ENCODE measurements at places on chromosomes 16 and 17.

GRCh38 chr17:21282231-21282630 lies 2.3 kb upstream of the MAP2K3 start:
- no peak for DNase-seq

- no peak for DNase-seq
Measured at GRCh38 chr17:12388226-12388625, 277.5 kb upstream of the MYOCD start.

DNA sequence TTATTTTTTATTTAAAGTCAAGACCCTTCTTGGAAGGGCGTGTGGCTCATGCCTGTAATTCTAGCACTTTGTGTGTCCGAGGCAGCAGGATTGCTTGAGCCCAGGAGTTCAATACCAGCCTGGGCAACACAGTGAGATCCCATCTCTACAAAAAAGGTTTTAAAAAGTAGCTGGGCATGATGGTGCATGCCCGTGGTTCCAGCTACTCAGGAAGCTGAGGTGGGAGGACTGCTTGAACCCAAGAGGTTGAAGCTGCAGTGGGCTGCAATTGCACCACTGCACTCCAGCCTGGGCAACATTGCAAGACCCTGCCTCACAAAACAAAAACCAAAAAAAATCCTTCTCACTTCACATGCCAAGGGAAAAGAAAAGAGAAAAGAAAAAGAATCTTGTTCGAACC lies 29.6 kb downstream of the MINK1 start:
- no peak for DNase-seq

DNA sequence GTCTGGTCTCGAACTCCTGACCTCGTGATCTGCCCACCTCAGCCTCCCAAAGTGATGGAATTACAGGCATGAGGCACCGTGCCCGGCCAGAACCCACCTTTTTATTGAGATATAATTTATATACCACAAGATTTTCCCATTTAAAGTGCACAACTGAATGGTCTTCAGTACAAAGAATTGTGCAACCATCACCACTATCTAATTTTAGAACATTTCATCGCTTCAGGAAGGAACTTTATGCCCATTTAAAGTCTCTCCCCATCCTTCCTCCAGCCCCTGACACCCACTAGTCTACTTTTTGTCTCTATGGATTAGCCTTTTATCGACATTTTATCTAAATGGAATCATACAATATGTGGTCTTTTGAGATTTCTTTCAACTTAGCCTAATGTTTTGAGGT lies 25.4 kb upstream of the HELZ start:
- DNase-seq: no peak

DNA sequence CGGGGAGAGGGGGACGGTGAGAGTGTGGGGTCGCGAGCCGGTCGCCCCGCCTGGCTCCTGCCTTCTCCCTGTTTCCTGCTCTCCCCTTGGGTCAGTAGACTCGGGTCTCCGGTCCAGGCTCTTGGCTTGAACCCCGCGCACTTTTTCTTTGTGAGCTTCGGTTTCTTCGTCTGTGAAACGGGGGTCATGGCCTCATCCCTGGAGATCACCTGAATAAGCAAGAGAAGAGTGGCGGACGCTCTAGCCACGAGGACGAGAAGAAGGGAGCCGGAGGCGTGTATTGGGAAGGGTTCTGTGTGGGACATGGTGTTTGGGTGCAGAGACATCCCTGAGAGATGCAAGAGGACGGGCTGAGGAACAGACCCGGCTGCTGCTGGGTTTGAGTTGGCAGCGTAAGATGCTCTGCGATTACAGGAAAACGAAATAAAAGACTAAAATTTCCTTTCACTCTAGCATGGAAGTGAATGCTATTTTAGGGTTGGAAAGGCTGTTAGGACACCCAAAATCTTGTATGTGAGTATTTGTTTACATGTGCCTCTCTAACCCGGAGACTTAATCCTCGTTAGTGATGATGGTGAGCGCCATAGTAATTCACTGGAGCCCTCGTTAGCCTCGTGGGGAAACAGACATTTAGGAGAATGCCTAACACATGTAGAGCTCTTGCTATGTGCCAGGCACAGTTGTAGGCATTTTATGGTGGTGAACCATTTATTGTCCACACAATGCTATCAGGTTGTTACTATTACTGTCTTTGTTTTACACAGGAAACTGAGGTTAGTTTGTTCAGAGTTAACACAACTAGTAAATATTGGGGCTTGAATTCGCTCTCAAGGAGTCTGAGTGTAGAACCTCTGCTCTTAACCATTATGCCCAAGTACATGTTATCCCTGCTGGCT lies 646 bp downstream of the KIF22 start:
- DNase-seq: no peak

GRCh38 chr16:10566613-10567012 lies 13.8 kb downstream of the EMP2 start:
- no peak for DNase-seq

DNA sequence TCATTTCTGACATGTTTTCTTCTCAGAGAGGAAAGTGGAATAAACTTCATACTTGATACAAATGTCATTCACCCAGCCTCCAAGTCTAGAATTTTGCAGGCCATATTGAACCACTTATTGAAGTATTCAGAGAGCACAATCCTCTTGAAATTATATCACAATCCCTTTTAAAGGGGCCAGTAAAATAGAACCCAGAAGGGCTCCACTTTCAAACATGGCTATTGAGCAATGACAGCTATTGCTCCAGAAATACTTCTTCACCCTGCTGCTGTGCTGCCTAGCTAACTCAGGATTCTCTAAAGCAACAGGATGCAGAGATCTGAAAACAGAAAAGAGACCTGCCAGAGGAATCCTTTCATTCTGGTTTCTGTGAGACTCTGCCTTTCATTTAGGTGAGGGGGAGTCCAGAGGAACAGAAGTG lies 275.0 kb upstream of the CDH5 start:
- DNase-seq: no peak

- DNase-seq: no peak
Measured at GRCh38 chr17:43857957-43858600, 11.1 kb downstream of the CD300LG start.

DNA sequence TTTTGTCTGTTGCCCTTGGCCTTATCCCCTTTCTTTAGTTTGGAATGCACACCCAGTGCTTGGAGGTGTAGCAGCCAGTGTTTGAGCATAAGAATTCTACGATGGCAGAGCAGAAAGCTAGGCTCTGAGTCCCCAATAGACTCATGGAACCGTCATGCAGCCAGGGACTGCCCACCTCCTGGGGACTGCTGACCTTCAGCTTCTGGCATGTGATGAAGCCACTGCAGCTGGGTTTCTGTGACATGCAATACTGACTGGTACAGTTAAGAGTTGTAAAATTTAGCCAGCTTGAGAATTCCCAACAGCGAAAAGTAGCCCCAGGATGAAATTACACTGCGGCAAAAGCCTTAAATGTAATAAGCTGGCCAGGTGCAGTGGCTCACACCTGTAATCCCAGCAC lies 9.0 kb upstream of the MAP3K14 start:
- DNase-seq: no peak

DNA sequence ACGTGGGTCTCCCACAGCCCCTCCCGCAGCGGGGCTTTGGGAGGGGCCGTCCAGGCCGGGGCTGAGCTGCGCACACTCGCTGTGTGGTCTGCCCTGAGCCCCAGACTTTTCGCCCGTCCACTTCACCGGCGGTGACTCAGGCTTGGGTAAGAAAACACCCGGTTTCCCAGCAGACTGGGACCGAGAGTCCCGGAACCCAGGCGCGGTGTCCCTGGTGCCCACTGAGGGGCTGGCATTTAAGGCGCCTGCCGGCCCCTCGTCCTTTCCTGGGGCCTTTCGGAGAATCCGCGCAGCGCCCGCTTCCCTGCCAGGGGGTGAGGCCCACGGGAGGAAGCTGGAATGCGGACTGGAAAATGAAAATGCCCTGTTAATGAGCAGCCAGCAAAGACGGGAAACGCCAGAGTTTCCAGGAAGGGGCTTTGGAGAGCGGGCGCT lies 100.3 kb downstream of the C16orf95 start:
- no peak for DNase-seq

- no peak for DNase-seq
Measured at GRCh38 chr16:82033006-82033405, 2.0 kb upstream of the HSD17B2 start.

GRCh38 chr17:45171338-45172231 lies 9.9 kb downstream of the HEXIM2 start:
- DNase-seq: no peak

- no peak for DNase-seq
Measured at GRCh38 chr16:72240466-72240865, 68.5 kb upstream of the PMFBP1 start.

- no peak for DNase-seq
Measured at GRCh38 chr16:86424398-86424797, 85.9 kb upstream of the FOXF1 start.

- DNase-seq: no peak
Measured at GRCh38 chr17:39618246-39618913, 8.4 kb upstream of the PPP1R1B start.

DNA sequence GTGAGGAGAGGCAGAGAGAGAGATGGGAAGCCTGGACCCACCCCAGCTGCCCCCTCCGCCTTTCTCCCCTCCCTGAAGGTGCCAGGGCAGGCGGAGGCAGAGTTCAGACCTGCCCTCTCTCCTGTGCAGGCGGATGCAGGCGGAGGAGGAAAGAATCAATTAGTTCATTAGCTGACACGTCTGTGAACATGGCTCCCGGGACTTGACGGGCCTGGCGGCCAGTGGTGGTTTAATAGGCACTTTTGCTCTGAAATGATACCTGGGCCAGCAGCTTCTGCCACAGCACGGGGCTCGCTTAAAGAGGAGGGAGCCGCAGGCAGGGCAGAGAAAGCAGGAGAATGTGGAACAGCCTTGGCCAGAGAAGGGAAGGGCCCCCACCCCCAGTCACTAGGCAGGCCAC lies 98.1 kb downstream of the SDK2 start:
- no peak for DNase-seq

DNA sequence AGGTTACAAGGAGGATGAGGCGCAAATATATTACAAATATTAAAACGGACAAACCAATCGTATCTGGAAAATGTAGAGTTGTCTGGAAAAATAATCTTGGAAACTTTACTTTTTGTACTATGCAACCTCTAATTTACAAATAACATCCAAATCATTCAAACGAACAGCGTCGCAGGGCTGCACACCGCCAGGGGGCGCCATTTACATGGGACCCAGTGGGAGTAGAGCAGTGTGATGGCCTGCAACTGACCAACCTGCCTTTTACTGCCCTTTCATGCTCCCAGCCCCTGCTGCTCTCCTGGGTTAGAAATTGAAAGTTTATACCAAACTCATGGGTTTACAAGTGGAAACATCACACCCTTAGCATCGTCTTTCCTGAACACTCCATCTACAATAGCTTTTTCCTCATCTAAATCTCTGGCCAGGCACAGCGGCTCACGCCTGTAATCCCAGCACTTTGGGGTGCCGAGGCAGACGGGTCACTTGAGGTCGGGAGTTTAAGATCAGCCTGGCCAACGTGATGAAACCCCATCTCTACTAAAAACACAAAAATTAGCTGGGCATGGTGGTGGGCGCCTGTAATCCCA lies 10.0 kb downstream of the PITPNC1 start:
- DNase-seq: peak; percentile 55

DNA sequence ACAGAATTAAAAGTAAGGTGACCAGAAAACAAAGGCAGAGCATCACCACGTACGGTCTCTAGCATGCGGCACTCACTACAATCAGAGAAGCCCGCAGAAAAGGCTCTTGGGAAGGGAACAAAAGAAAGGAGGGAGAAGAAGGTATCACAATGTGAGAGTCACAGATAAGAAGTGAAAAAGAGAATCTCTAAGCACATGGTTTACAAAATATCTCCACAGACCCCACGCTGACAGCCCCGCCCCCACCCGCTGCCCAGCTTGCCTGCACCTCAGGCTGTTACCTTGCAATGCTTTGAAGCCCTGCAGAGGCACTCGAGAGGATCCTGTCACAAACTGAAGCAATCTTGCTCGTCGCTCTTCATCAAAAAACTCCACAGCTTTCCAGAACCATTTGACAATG lies 40.5 kb downstream of the CEP95 start:
- DNase-seq: no peak

- no peak for DNase-seq
Measured at GRCh38 chr16:30046178-30046577, 15.1 kb upstream of the TLCD3B start.

DNA sequence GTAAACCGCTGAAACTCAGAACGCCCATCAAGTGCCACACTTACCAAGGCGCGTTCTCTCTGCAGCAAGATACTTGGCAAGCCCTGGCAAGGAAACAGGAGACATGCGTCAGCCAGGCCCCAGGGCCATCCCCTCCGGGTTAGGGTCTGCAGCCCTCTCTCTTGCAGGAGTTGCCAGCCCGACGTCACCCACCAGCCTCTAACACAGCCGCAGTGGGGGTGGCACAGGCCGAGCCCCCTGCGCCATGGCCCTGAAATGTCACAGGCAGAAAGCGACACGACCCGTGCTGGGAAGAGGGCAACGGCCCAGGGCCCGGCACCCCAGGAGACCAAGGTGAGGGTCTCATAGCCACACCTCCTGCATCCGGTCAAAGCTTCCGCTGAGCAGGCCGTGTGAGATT lies 21.9 kb downstream of the ELAC2 start:
- DNase-seq: no peak

- DNase-seq: no peak
Measured at GRCh38 chr16:15482068-15482747, 47.8 kb downstream of the BMERB1 start.

DNA sequence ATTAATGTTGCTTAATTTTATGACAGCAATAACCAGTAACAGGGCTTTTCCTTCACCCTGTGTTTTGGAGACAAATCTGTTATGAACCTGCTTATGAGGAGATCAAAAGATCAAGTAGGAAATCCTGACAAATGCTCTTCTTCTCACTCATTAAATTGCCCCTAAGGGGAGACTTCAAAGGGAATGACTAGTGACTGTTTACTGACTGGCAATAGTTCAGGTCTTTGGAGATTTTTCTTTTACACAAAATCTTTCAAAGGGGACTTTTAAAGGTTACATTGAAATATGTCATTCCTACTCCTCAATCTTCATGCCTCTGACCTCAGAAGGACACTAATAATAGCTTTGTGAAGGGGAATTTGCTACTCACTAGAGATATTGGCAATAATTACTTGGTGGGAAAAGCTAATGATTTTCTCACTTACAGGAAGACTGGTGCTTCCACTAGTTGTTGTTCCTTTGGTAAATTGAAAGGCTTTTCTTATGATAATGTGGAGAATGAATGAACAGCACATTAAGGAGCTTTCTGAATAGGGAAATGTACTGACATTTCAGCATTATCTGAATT lies 292.9 kb upstream of the CA10 start:
- DNase-seq: no peak

DNA sequence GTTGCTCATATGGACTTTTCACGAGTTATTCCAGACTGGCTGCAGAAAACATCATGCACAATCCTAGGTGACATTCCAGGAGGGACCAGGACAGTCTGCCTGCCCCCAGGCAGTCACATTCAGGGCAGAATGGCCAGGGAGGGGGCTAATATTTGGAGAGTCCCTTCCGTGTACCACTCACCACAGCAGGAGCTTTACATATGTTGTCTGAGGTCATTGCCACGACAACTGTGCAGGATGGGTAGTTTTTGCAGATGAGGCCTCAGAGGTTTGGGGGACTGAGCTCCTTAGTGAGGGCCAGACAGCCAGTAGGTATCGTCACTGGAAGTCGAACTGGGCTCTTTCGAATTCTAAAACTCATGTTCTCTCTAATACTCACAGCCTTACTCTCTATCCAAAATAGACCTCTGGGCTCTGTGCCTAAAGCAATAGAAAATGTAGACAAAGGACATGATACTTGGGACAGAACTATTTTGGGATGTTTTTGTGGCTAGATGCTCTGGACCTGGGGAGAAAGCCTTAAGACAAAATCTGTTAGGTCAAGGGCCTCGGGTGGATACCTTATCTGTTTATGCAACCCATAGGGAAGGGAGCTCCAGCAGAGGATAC lies 338.5 kb downstream of the MAF start:
- DNase-seq: no peak

GRCh38 chr16:24841291-24841690 lies 4.5 kb upstream of the SLC5A11 start:
- DNase-seq: no peak

GRCh38 chr17:28071891-28072606 lies 29.6 kb downstream of the NLK start:
- no peak for DNase-seq
